Neural progenitor cell (in vitro differentiated cells): ENCODE measurements at places on chromosomes 1 and 21. TPM values are rescaled to one million over a fixed set of nuclear protein-coding genes. Genes with fewer than 3 reads are reported as not detected.
A peak's percentile ranks its signal among the peaks of the same experiment; 100 is the strongest.

IRF6 gene
- 0.34 and 3.3 TPM in 2 replicates for total RNA-seq

KRTAP11-1 gene
- total RNA-seq: not detected in 2 replicates

ADAM30 gene
- not detected in 2 replicates for total RNA-seq

MFSD2A gene
- total RNA-seq: 0.90 and 1.4 TPM in 2 replicates

SMYD2 gene
- 18.9 and 20.5 TPM in 2 replicates for total RNA-seq

LRRC39 gene
- 0.54 and 0.87 TPM in 2 replicates for total RNA-seq

ZBTB40 gene
- 14.9 and 15.7 TPM in 2 replicates for total RNA-seq

CELA2B gene
- not detected in 2 replicates for total RNA-seq

SLAMF6 gene
- total RNA-seq: not detected in 2 replicates

KPRP gene
- not detected in 2 replicates for total RNA-seq

DMBX1 gene
- total RNA-seq: 0.06 and 0.56 TPM in 2 replicates

PIGP gene
- 10.1 and 25.8 TPM in 2 replicates for total RNA-seq

NR1I3 gene
- not detected in 2 replicates for total RNA-seq

DNA sequence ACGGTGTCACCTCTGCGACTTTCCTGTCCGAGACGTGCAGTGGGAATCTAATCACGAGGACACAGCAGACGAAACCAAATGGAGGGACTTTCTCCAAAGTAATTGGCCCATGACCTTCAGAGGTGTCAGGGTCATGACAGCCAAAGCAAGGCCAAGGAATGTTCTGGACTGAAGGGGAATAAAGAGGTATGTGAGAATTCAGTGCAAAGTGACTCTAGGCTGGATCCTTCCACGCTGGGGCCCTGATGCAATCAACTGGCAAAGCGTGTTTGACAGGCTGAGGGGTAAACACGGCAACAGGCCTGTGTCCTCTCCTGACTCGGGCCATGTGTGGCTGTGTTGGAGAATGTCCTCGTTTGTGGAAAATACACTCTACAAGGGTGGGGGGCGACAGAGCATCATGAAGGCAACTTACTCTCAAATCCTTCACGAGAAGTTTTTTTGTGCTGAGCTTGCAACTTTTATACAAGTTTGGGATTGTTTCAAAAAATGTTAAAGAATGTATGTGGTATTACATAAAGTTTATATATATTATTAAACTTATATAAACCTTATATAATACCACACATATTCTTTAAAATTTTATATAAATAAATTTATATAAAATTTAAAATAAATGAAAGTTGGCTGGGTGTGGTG, 1.7 kb downstream of the CFAP74 start:
- DNase-seq: no peak

- no peak for DNase-seq
These were observed 183.3 kb downstream of the PTGER3 start for GRCh38 chr1:70864302-70864701.

GRCh38 chr1:229757226-229757625, 131.2 kb downstream of the URB2 start:
- DNase-seq: no peak

DNA sequence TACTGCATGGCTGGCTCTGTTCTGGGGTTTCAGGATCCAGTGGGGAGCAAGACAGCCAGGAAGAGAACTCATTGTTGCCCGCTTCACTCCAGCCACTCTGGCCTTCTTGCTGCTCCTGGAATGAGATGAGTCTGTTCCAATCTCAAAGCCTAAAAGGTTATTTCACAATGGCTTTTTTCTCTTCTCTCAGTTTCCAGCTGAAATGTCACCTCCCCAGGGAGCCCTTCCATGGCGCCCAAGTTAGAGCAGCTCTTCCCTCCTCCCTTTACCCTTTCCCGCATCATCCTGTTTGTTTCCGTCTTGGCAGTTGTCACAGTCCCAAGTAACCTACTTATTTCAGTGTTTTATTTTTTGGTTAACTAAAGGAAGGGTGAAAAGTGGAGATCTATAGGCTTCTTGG, 15.8 kb downstream of the PLA2G2A start:
- DNase-seq: no peak

DNA sequence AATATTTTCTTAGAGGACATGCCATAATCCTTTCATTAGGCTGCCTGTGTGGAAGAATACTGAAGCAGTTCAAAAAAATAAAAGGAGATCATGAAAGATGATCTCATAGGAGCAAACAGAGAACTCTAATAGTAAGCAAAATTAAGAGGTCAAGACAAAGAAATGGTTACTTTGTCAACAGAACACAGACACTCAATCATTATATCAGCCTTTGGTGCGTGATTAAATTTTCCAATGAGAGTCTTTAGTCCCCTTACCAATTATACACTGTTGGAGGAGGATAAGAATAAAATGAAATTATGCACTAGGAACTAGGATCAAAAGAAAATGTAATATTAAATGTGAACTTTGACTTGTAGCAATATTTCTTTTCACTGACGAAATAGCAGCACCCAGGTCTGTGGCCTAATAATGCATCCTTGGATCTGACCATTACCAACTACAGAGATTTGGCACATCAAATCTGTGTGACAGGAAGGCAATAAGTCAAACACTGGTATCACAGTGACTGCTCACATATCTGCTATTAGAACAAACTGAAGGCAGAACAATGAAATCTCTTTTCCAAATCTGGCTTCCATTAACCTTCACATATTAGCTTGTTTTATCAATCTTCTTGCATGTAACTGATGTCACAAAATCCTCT, 1812.9 kb downstream of the PLA2G4A start:
- DNase-seq: no peak

GRCh38 chr1:67956116-67956515, 94.3 kb downstream of the DIRAS3 start:
- no peak for DNase-seq

GRCh38 chr1:52771384-52771783, 45.1 kb downstream of the ZYG11B start:
- DNase-seq: no peak

GRCh38 chr1:31228986-31229385, 10.7 kb downstream of the NKAIN1 start:
- no peak for DNase-seq

DNA sequence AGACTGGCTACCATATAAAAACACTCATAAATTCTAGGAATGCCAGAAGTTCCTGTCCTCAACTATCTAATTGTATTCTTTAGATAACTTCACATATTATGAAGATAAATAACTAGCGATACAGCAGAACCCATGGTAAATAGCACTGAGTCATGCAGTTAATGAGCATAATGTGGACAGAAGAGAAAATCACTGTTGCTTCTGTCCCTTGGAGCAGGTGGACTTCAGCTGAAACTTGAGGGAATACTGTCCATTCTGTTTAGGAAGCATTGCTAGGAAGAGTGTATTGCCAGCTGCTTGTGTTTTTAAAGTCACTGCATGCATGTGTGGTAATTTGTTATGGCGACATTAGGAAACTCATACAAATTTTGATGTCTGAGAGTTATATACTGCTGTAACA, 854.4 kb downstream of the LTN1 start:
- DNase-seq: no peak

DNA sequence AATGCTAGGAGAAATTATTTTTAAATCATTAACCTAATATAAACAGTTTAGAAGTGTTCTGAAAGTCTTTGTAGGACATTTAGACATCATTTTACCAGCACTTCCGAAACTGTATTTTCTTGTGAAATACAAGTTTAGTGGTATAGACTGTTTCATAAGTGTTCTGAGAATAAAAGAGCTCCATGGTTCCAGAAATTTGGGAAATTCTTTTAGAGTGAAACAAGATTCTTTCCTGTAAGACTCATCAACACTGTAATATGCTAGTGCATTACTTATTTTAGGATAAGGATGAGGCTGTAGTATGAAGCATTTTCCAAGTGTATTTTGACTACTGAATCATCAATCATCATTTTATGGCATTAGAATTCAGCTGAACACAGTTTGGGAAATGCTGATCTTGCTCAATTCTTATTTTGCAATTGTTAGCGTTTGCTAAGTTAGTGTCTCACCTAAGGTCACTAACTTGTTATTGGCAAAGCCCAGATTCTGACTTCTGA, 73.4 kb downstream of the CEP350 start:
- DNase-seq: no peak

DNA sequence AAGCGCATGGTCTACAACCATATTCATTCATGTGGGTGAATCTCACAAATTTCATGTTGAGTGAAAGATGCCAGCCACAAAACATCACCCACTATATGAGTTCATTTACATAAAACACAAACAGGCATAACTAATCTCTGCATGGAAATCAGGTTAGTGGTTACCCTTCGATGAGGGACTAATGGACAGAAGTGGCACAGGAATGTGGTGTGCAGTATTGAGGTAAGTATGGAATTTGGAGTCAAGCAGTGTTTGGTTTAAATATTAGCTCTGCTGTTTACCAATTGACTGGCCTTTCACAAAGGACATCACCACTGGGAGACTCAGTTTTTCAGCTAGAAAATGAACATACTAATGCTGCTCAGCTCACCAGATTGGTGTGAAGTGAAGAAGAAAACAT, 24.2 kb downstream of the CCDC185 start:
- DNase-seq: no peak

GRCh38 chr1:202197653-202198365, 4.2 kb downstream of the LGR6 start:
- no peak for DNase-seq

DNA sequence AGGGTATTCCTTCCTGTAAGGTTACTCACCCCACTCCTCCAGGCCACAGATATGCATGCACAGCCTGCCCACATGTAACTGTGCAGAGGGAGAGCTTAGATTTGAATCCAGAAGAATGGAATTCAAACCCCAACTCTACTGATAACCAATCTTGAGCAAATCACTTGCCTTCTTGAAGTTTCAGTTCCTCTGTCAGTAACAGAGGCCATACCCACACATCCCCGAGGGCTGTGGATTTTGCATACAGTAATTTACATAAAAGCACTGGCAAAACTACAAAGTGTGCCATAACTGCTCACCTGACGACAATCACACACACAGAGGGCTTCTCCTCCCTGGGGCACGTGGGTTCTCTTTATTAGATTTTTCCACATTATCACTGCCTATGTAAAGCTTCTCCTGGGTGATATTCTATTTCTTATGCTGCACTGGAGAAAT, 18.6 kb downstream of the CD247 start:
- no peak for DNase-seq

GRCh38 chr1:231395076-231395997, 26.8 kb downstream of the EGLN1 start:
- no peak for DNase-seq

GRCh38 chr1:223260712-223261111, 103.3 kb downstream of the SUSD4 start:
- no peak for DNase-seq

DNA sequence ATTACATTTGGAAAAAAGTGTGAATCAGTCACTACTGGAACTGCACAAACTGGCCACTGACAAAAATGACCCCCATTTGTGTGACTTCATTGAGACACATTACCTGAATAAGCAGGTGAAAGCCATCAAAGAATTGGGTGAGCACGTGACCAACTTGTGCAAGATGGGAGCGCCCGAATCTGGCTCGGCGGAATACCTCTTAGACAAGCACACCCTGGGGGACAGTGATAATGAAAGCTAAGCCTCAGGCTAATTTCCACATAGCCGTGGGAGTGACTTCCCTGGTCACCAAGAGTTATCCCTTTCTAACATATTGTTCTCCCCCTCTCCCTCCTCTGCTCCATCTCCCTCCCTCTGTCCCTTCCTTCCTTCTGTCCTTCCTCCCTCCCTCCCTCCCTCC, 47.7 kb upstream of the RHOU start:
- no peak for DNase-seq

DNA sequence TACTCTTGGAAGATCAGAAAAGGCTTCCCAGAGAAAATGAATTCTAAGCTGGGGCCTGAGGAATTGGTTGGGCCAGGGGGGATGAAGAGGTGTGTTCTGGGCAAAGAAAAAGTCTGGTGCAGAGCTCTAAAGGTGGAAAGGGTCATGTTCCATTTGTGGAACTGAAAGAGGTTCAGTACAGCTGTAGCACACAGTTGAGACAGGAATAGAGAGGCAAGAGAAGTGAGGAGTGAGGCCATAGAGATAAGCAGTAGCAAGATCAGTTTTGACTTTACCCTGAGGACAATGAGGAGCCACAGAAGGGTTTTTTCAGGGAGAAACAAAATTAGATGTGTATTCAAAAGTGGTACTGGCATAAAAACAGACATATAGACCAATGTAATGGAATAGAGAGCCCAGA, 30.3 kb upstream of the MUTYH start:
- no peak for DNase-seq

GRCh38 chr1:27342778-27343638, 1.2 kb downstream of the SYTL1 start:
- DNase-seq: peak; percentile 45

DNA sequence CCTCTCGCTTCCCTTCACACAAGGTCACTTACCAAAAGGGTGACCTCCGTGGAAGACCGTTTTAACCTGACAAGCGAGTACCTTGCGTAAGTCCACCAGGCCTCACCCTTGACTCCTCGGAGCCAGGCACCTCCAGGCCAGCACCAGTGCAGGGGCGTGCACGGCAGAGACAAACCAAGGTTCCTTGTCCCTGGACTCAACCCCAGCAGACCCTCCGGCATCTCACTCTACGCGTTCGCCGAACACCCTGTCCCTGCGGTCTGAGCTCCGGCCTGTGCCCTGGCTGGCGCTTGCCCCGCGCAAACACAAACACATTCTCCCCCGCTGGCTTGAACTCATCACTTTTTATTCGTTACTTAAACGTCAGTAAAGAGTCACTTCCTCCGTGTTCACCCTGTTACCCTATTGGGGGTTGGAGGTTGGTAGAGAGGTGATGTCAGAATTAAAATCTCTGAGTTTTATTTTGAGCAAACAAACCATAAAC, 4.5 kb downstream of the TBX15 start:
- DNase-seq: no peak

GRCh38 chr1:11802973-11803885, 2.5 kb downstream of the MTHFR start:
- peak; percentile 95 for DNase-seq

DNA sequence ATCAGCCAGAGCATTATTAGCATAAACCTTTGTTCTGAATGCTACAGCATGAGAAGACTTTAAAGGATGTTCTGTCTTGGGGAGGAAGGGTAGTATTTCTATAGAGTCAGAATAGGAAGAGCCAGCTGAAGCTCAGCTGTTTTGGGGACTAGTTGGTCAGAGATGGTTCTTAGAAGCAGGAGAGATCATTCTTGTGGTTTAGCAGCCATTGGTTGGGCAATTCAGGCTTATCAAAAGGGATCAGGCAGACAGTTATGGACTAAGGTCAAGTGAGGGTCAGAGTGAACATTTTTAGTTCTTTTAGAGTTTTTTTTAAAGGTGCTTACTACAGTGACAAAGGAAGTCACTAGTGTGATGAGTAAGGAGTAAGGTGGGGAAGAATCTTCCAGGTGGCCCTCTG, 245.5 kb downstream of the RPS6KC1 start:
- no peak for DNase-seq
